GM12864 (cell line): ENCODE measurements at places on chromosomes 13 and 19.

GRCh38 chr13:86900906-86901305 is 770.3 kb upstream of the SLITRK5 start:
- no peak for DNase-seq

- no peak for DNase-seq
These were observed 207.4 kb upstream of the RFC3 start for GRCh38 chr13:33610438-33611120.

DNA sequence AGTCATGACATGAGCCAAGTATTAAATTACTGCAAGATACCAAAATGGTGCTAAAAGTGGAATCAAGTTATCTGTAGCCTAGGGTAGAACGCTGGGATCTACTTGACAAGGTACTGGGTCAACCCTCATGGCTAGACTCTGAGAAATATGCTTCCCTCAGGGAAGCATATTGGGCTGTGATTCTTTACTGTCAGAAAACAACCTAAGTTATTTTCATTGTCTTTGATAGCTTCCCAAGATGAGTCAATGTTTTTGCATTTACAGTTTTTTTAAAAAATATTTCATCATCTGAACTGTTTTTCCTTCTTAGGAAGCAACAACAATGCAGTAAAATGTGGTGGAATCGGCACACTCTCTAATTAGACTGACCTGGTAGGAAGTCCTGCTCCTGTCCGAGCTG is 218.0 kb downstream of the RGCC start:
- DNase-seq, result no peak

- no peak for DNase-seq
These were observed 216 bp downstream of the SH2D3A start for GRCh38 chr19:6767081-6767356.

DNA sequence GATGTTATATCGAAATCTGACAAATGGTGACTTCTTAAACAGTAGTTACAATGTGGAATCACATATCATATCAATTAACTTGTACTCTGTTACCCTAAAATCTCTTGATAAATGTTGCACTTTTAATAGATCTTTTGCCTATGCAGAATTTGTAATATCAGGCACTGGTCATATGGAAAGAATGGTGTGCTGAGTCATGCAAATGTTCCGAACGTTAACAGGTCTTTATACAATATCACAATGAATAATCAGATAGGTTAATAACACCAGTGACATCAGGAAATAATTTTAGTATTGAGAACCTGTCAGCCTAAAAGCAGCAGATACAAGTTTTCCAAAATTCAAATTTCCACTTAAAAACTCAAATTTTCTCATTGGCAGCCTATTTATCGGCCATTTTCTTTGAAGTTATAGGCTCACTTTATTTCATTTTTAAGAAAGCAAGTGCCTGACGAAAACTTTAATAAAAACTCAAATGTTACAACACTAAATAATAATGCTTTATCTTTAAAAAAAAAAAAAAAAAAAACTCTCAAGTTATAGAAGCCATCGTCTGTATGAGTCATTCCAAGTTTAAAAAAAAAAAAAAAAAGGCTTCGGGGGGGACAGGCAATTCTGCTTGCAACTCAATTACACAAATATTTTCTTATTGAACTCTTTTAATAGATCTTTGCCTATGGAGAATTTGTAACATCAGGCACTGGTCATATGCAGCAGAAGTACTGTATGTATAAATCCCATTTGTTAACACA is 180.9 kb downstream of the DIAPH3 start:
- DNase-seq, result no peak

- no peak for DNase-seq
These were observed 1.2 kb upstream of the PLEKHF1 start for GRCh38 chr19:29663861-29664752.

DNA sequence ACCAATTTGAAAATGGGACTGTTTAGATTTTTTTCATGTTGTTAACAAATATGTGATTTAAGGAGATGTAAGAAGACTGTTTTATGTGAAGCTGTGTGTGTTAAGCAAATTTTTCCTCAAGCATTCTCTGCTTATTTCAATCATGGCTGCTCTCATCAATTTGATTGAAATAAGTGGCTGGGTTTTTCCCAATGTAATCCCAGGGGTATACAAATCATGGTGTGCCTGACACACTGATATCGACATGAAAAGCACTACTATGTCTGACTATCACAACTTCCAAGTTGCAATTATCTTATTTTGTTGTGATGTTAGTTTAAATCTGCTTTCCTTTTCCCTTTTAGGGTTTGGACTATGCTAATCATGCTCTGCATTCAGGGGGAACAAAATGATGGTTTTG is 283.7 kb downstream of the HS6ST3 start:
- no peak for DNase-seq

- no peak for DNase-seq
These were observed 965.1 kb upstream of the MIR17HG start for GRCh38 chr13:90382425-90382824.

- no peak for DNase-seq
These were observed 4.2 kb downstream of the VMAC start for GRCh38 chr19:5908773-5909442.

DNA sequence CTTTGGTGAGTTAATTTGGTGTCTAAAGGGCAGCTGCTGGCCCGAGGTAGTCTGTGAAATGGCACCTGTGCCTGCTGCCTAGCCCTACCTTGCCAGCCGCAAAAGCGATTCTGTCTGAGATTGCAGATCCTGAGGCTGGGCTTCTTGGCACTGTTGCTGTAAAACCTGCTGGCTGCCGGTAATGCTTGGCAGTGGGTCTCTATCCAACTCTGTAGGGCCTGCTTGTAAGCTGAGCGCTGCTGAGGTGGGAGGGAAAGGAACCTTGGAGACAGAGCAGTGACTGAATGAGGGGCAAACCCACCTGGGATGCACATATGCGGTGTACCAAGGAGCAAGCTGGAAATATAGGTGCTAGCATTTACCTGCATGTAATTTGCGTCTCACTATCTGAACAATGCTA is 11.7 kb downstream of the LCP1 start:
- DNase-seq, result no peak

- no peak for DNase-seq
These were observed 155.0 kb upstream of the SOX1 start for GRCh38 chr13:111911754-111912452.

GRCh38 chr13:75628801-75629200 is 7.3 kb upstream of the LMO7 start:
- no peak for DNase-seq

DNA sequence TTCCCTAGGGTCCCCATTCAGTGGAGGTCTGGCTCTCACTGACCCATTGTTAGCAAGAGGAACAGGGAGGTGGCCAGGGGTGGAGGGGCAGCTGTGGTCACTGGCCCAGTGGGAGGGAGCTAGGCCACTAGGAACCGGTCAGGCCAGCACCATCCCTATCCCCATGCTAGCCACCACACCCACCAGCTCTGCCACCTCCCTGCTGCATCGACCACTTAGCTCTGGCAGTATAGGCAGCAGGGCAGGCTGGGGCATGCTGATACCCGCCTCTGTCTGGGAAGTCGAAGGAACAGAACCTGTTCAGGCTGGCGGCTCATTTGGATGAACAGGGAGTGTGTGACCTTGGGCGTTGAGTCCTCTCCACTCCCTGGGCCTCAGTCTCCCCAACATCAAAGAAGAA is 4.7 kb downstream of the PPP1R13L start:
- no peak for DNase-seq

DNA sequence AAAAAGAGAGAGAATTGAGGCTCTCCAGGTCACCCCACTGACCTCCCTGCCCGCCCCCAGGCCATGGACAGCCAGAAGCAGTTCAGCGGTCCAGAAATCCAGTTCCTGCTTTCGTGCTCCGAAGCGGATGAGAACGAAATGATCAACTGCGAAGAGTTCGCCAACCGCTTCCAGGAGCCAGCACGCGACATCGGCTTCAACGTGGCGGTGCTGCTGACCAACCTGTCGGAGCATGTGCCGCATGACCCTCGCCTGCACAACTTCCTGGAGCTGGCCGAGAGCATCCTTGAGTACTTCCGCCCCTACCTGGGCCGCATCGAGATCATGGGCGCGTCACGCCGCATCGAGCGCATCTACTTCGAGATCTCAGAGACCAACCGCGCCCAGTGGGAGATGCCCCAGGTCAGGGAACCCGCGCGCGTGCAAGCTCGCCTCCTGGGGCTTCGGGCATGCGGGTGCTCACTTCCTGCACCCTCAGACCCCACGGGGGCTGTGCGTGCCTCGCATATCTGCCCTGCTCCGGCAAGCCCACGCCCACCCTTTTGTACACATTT is 56.6 kb downstream of the MAP4K1 start:
- DNase-seq, result no peak

DNA sequence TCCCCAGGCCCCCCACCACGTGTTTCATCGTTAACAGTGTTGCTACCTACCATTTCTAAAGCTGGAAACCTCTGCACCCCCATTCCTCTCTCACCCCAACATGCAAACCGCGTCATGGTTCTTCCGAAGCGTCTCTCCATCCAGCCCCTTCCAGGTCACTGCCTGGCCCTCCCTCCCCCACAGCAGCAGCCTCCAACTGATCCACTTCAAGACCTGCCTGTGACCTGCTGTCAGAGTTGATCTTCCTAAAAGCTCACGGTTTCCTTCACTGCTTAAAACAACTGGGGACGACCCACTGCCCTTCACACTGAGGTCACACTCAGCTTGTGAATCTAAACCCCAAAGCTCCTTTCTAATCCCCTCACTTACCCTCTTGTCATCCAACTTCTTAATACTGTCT is 47.7 kb downstream of the STK24 start:
- DNase-seq, result no peak

DNA sequence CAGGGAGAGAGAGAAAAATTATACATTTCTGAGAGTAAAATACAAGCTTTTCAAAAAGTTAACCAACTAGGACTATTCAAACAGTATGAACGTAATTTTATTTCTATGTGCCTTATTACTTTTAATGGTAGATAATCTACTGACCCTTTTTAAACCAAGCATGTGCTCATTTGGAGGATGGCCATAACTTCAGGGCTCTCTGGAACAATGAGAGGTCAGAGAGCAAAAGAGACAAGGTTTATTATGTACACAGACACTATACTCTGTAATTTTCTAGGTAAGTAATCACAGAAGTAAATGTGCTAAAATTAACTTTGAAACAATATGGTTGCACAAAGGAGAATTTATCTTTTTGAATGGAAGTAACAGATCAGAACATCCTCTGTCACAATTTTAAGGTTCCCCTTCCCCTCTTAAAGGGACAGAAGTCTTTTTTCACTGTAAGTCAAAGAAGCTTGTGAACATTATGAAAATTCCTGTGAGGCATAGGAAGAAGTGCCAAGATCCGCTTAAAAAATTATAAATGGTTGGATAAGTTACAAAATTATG is 1.0 kb downstream of the POSTN start:
- no peak for DNase-seq

GRCh38 chr13:36131931-36132297 is 732 bp upstream of the DCLK1 start:
- DNase-seq, result no peak
